ENCODE measurements at places on chromosomes 13 and 19.

DNA sequence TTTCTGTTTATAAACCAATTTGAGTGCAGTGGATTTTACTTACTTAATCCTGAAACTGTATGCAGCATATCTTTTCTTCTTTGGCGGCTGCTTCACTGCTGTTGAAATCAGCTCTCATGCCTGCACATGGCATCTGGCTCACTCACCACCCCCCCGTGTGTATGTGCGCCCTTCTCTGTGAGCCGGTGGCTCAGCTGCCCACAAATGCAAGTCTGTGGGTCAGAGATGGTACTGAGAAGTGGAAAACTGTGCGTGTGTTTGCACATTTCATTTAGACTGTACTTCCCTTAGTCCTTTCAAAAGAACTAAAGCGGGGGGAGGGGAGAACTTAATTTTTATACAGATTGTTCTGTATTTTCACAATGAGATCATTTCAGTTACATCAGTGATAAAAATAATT, 307.6 kb downstream of the SHISA2 start:
- DNase-seq = no peak

DNA sequence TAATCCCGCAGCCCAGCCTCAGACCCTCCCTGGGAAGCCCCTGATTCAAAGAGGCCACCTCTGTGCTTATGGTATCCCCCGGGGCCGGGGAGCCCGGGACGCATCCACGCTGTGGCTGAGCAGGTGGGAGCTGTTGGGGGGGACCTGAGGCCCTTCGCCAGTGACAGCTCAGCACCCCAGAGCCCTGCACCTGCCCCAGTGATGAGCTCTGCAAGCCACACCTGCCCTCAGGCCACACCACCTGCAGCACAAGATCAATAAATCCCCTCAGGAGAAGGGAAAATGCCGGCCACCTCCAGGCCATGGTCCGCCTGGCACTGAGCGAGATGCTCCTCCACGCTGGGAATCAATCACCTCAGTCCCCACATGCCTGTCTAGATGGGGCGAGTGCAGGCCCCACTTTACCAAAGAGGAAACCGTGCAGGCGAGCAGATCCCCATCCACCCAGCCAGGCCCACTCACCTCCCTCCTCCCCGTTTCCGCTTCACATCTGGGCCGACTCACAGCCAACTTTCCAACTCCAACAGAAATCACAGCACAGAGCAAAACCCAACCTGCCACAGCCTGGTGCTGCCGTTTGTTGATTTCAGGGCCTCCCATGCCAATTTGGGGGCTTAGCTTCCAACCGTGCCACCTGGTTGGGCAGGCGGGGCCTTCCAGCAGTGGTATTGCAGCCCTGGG, 12.8 kb downstream of the MOB3A start:
- DNase-seq = peak; percentile 78

DNA sequence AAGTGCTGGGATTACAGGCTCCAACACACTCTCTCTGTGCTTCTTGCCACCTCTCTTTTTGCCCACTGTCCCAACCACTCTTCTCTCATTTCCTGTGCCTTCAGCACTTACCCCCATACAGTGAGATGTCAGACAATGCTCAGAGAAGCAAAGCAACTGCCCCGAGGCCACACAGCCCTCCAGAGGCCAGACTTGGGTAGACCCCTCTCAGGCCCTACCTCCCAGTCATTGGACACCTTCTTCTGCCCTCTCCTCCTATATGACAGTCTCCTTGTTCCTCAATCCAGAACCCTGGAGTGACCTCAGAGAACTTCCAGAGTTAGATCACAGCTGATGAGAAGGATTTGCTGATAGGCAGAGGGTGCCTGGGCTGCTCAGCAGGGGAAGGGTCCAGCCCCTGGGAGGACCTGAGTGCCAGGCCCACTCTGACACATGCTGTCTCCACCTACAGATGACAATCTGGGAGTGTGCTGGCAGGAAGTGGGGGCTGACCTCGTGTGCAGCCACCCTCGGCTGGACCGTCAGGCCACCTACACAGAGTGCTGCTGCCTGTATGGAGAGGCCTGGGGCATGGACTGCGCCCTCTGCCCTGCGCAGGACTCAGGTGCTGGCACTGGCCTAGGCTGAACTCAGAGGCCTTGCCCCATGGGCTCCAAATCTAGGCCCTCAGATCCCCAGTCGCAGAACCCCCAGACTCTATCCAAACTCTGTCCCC, 24.4 kb downstream of the LTBP4 start:
- DNase-seq = no peak

- no peak for DNase-seq
These were observed 552.1 kb downstream of the DCT start for GRCh38 chr13:93927431-93927830.

- DNase-seq = no peak
These were observed 1.1 kb upstream of the WTIP start for GRCh38 chr19:34480491-34480890.

GRCh38 chr13:90355162-90355751, 992.2 kb upstream of the MIR17HG start:
- DNase-seq = no peak

DNA sequence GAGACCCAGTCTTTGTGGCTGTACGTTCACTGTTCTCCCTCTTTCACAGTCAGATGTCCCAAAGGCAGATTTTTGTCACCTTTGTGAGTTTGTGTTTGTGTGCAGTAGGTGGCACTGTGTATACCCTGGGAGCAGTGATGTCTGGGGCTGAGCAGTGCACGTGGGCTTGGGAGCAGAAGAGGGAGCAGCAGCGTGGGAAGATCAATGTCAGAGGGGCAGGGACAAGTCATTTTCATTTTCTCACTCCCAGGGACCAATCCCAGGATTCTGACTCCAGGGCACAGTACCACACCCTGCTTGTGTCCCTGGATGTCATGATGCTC, 2.0 kb upstream of the PSG6 start:
- no peak for DNase-seq

- no peak for DNase-seq
These were observed 27.9 kb upstream of the EDNRB start for GRCh38 chr13:77946522-77946921.

GRCh38 chr19:30898353-30899103, 450.7 kb downstream of the TSHZ3 start:
- no peak for DNase-seq
